ENCODE measurements at places on chromosomes 2 and 18.

GRCh38 chr2:99812426-99812825, 322.6 kb upstream of the REV1 start:
- no peak overlapping the region for H3K27ac ChIP-seq
- peaks cover 22% of the 10 kb centered on the region for H3K4me1 ChIP-seq
- no peaks in the 10 kb centered on the region for H3K36me3 ChIP-seq
- no peak for DNase-seq

GRCh38 chr2:132678483-132678882, 8.5 kb upstream of the LYPD1 start:
- H3K36me3 ChIP-seq = no peaks in the 10 kb centered on the region
- peaks cover 6% of the 10 kb centered on the region for H3K27me3 ChIP-seq
- no peak overlapping the region for H3K4me3 ChIP-seq
- H3K4me1 ChIP-seq = no peaks in the 10 kb centered on the region
- DNase-seq = no peak

- DNase-seq = no peak
- no peaks in the 10 kb centered on the region for H3K4me1 ChIP-seq
- no peak overlapping the region for H3K4me3 ChIP-seq
- H3K36me3 ChIP-seq = no peaks in the 10 kb centered on the region
- H3K27ac ChIP-seq = no peak overlapping the region
Measured at GRCh38 chr2:47644351-47644750, 138.6 kb upstream of the MSH6 start.

- peaks cover 81% of the 10 kb centered on the region for H3K36me3 ChIP-seq
- peaks cover 11% of the 10 kb centered on the region for H3K4me1 ChIP-seq
- H3K27me3 ChIP-seq = no peaks in the 10 kb centered on the region
- H3K4me3 ChIP-seq = no peak overlapping the region
- H3K27ac ChIP-seq = peak overlapping the region; percentile 48
- peak; percentile 90 for DNase-seq
Measured at GRCh38 chr18:45920367-45920766, 46.8 kb downstream of the EPG5 start.

- no peaks in the 10 kb centered on the region for H3K27me3 ChIP-seq
- no peak for DNase-seq
- peaks cover 9% of the 10 kb centered on the region for H3K4me1 ChIP-seq
- H3K27ac ChIP-seq = peak overlapping the region; percentile 77
Measured at GRCh38 chr2:74835831-74836674, 2.1 kb downstream of the HK2 start.

DNA sequence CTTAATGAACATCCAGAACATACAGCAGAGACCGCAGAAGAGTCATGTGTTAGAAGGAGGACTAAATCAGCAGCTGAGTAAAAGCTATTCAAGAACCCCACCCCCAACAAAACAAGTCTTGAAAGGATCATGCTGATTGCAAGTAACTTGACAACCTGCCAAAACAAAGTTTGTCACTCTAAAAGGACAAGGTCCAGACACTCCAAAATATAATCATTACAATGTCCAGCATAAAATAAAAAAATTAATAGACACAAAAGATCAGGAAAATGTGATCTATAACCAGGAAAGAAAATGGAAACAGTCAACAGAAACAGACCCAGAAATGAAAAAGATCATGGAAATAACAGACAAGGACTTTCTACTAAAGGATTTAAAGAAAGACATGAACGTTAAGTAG, 28.5 kb downstream of the CCDC88A start:
- H3K4me3 ChIP-seq = no peak overlapping the region
- H3K27me3 ChIP-seq = no peaks in the 10 kb centered on the region
- no peak overlapping the region for H3K27ac ChIP-seq
- no peaks in the 10 kb centered on the region for H3K4me1 ChIP-seq
- 0 out of 2 replicates have a peak, but pooled peaks cover 3% of the 10 kb centered on the region for H3K36me3 ChIP-seq

DNA sequence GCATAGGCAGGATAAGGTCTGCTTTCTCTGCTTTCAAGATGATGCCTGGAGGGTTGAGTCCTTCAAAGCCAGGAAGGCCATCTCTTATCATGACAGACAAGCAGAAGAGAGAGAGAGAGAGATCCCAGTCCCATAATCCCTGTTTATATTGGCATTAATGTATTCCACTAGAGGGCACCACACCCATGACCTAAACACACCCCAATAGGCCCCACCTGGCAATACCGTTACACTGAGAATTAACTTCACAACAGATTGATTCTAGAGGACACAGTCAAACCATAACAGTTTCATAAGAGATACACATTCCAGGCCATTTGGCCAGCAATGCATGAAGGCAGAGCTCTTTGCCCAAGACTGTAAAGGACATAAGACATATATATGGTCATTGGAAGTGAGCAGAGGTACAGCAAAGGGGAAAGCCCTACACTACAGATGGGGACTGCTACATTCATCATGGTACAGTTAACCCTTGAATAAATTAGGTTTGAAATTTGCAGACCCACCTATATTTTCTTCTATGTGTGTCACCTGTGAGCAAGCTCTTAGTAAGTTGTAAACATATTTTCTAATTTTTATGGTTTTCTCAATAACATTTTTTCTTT, 1516.1 kb downstream of the RPIA start:
- no peak for DNase-seq
- H3K36me3 ChIP-seq = no peaks in the 10 kb centered on the region
- H3K4me3 ChIP-seq = no peak overlapping the region
- peaks cover 3% of the 10 kb centered on the region for H3K27me3 ChIP-seq

DNA sequence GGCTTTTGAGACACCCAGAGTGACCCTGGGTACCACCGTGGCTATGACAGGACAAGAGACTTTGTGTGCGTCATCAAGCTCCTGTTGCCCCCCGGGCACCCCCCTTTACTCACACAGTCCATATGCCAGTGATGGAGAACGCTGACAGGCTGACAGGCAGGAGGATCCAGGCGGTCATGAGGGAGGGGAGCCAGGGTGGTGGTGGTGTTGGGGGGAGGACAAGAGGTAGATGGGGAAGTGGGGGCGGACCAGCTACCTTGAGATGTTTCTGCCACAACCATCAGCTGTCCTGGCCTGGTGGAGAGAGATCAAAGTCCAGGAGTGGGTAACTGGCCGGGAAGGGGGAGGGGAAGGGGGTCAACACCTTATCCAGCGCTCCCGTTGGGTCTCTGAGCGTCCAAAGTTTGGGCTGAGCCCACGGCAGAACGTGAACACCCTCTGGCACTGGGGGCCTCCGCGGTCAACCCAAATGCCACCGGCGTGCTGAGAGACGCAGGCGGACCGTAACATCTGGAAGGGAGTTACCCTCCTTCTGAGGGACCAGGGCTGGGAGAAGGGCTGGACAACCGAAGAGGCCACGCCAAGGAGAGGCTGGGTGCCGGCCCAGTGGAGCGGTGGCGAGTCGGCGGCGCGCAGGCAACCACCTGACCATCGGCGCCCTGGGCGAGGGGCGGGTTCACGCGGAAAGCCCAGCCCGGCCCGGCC, 575 bp downstream of the TMEM150A start:
- peaks cover 20% of the 10 kb centered on the region for H3K4me1 ChIP-seq
- peaks cover 18% of the 10 kb centered on the region for H3K36me3 ChIP-seq
- H3K4me3 ChIP-seq = peak overlapping the region; percentile 58
- no peak for DNase-seq

GRCh38 chr2:234723400-234723799, 226.5 kb upstream of the ARL4C start:
- H3K4me1 ChIP-seq = peaks cover 4% of the 10 kb centered on the region
- no peak for DNase-seq
- H3K27ac ChIP-seq = no peak overlapping the region
- H3K4me3 ChIP-seq = no peak overlapping the region
- H3K27me3 ChIP-seq = no peaks in the 10 kb centered on the region

DNA sequence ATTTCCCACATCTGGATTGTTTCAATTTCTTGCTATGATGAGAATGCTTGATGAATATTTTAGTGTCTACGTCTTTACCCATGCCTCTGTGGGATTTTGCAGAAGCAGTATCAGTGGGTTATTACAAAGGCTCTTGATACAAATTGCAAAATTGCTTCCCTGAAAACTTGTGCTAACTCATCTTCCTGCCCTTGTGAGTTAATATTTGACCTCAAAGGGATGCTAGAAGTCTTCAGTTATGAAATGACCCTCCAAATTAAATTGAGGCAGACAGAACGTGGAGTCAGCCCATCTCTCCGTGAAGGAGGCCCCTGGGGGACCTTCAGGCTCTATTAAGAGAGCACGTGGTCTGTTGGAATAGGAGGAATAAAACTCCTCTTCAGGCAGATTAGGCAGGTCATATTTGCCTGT, 239.2 kb upstream of the HS6ST1 start:
- DNase-seq = no peak
- H3K27ac ChIP-seq = no peak overlapping the region
- no peaks in the 10 kb centered on the region for H3K36me3 ChIP-seq
- H3K4me1 ChIP-seq = no peaks in the 10 kb centered on the region
- H3K27me3 ChIP-seq = no peaks in the 10 kb centered on the region

DNA sequence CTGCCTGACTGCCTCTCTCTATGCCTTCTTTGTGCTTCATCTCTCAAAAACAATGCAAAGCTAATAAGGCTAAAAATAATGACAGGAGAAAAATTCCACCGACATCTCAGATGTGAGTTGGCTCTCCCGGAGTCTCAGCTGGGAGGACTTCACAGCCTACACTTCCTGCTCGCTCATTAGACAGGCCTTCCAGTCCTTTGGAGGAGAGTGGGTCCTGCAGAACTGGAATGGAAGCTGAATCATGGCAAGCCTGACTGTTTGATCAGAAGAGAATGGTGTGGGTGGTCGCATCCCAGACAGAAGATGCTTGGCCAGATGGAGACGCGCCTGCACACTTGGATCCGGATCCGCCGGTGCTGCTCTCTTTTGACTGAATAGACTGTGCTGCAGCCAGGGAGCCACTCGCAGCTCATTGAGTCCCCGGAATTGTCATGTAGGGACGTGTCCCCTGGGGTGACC, 49.7 kb downstream of the TRIB2 start:
- H3K27ac ChIP-seq = no peak overlapping the region
- no peak overlapping the region for H3K4me3 ChIP-seq
- no peaks in the 10 kb centered on the region for H3K36me3 ChIP-seq
- DNase-seq = no peak
- H3K27me3 ChIP-seq = no peaks in the 10 kb centered on the region

DNA sequence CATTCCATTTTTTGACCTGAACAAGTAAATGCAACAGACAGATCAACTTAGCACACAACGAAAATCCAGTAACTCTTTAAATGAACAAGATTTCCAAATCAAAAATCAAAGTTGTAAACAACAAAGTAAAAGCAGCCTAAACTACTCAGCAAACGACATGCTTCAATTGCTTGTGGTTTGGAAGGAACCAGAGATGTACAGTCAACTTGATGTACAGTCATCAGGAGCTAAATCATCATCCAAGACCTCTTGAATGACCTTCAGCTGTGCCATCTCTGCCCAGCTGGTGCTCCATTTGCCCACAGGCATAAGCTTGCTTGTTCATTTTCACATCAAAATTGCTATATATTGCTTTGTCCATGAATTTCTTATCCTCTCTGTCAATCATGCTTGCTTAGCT, 109.8 kb downstream of the UPP2 start:
- H3K36me3 ChIP-seq = no peaks in the 10 kb centered on the region
- no peak overlapping the region for H3K27ac ChIP-seq
- H3K4me1 ChIP-seq = no peaks in the 10 kb centered on the region
- no peak for DNase-seq
- no peak overlapping the region for H3K4me3 ChIP-seq
- no peaks in the 10 kb centered on the region for H3K27me3 ChIP-seq

DNA sequence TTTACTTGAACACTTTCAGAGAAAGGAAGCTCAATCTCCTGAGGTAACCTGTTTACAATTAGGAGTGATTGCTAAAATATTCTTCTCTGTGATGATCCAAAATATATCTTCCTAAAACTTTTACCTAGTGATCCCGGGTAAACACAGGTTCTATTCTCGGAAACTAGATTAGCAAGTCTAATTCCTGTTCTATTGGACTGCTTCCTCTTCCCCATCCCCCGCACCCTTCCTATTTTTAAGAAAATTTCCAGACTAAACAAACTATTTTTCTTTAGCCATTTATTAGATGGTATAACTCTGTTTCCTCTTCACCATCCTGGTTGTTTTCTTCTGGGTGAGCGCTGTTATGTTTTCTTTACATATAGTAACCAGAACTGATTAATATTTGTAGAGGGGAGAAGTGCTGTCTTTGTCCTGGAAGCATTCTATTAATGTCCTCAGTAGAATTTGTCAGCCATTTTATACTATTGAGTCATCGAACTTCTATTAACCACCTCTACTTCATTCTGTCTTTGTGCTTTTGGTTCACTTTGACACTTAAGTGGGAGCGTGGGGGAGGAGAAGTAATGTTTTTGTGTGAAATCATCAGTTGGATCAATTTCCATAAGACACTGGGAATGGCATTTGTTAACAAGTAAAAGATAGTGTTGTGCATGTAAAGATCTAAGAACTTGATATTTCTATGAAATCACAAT, 31.8 kb downstream of the CREB1 start:
- no peak overlapping the region for H3K27ac ChIP-seq
- H3K36me3 ChIP-seq = peaks cover 64% of the 10 kb centered on the region
- no peak overlapping the region for H3K4me3 ChIP-seq
- peaks cover 6% of the 10 kb centered on the region for H3K4me1 ChIP-seq

DNA sequence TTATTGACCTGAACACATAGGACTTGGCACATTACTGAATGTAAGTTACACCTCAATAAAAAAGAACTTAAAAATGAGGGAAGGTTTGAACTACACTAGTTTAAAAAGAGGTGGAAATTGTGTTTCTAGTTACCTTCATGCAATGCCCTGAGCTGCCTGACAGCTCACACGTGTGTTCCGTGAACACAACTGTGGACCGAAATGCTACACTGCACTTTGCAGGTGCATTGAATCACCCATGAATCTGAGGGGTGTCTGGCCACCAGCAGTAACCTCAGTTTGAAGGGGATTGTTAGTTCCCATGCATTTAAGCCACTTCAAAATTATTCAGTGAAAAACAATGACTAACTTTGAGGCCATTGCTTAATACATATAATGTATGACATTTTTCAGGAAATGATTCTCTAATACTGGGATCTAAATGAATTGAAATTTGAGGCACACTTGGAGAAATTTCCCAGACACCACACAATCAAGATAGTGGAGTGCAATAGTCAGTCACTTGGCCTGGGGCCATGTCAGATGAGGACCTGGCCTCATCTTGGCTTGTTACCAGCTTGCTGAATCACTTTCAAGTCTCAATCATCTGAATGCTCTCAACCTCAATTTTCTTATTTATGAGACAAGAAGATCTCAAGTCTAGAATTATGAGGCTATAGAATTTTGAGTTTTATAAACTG, 59.3 kb downstream of the MYL12B start:
- no peaks in the 10 kb centered on the region for H3K36me3 ChIP-seq
- no peaks in the 10 kb centered on the region for H3K27me3 ChIP-seq
- DNase-seq = peak; percentile 95
- H3K27ac ChIP-seq = peak overlapping the region; percentile 62
- H3K4me3 ChIP-seq = no peak overlapping the region
- H3K4me1 ChIP-seq = peaks cover 43% of the 10 kb centered on the region

- no peak for DNase-seq
- no peak overlapping the region for H3K27ac ChIP-seq
- H3K4me1 ChIP-seq = no peaks in the 10 kb centered on the region
- H3K27me3 ChIP-seq = no peaks in the 10 kb centered on the region
- no peaks in the 10 kb centered on the region for H3K36me3 ChIP-seq
- no peak overlapping the region for H3K4me3 ChIP-seq
Measured at GRCh38 chr2:233811087-233811486, 33.0 kb downstream of the MROH2A start.

- H3K27me3 ChIP-seq = no peaks in the 10 kb centered on the region
- no peaks in the 10 kb centered on the region for H3K36me3 ChIP-seq
- H3K27ac ChIP-seq = no peak overlapping the region
- H3K4me1 ChIP-seq = no peaks in the 10 kb centered on the region
Measured at GRCh38 chr2:85763132-85763531, 9.3 kb downstream of the ATOH8 start.

- DNase-seq = peak; percentile 86
- no peaks in the 10 kb centered on the region for H3K36me3 ChIP-seq
- peaks cover 44% of the 10 kb centered on the region for H3K4me1 ChIP-seq
- H3K4me3 ChIP-seq = no peak overlapping the region
- no peaks in the 10 kb centered on the region for H3K27me3 ChIP-seq
Measured at GRCh38 chr2:46803911-46804670, 111.5 kb downstream of the MCFD2 start.
